BJ (cell line): ENCODE measurements at places on chromosomes 5 and 9. TPM values are rescaled to one million over a fixed set of nuclear protein-coding genes. Genes with fewer than 3 reads are reported as not detected.

GRCh38 chr9:110671849-110672248 lies 3.3 kb downstream of the MUSK start:
- DNase-seq = no peak

DNA sequence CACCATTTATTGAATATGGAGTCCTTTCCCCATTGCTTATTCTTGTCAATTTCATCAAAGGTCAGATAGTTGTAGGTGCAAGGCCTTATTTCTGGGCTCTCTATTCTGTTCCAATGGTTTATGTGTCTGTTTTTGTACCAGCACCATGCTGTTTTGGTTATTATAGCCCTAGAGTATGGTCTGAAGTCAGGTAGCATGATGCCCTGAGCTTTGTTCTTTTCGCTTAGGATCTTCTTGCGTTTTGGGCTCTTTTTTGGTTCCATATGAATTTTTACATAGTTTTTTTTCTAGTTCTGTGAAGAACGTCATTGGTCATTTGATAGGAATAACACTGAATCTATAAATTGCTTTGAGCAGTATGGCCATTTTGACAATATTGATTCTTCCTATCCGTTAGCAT lies 40.2 kb upstream of the IFNE start:
- DNase-seq = no peak

DNA sequence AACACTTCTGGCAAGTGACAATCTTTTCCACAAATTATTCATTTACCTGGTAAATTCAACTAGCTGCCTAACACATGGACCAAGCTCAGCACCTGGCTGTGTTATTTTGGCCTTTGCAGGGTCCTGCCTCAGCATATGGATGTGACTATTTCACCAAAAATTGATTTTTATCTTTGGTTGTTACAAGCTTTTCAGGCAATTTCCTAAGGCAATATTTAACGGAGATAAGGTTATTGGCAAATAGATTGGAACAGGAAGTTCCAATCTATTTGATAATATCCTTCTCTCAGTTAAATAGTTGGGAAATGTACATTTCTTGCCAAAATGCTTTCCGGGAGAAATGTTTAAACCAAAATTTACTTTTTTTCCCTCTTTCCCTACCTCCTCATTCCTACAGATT lies 415.2 kb upstream of the SMARCA2 start:
- no peak for DNase-seq

DNA sequence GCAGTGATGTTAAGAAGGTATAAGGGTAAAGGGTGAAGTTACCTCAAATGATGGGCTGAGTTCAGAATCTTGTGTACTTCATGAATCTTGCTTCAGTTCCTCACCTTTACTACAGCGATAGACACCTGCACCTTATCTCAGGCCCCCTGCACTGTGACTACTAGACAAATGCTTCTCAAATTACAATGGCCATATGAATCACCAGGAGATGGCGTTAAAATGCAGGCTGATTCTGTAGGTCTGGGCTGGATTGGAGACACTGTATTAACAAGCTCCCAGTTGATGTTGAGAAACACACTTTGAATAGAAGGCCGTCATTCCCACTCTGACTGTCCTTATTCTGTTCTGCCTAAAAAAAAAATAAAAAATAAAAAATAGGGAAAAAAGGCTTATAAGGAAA lies 29.8 kb downstream of the TARS1 start:
- no peak for DNase-seq

The QRFP gene
- not detected in 2 replicates for polyA plus RNA-seq

GRCh38 chr5:93342563-93343061 lies 238.4 kb downstream of the NR2F1-AS1 start:
- DNase-seq = no peak

The TAF11L10 gene
- polyA plus RNA-seq = not detected in 2 replicates

DNA sequence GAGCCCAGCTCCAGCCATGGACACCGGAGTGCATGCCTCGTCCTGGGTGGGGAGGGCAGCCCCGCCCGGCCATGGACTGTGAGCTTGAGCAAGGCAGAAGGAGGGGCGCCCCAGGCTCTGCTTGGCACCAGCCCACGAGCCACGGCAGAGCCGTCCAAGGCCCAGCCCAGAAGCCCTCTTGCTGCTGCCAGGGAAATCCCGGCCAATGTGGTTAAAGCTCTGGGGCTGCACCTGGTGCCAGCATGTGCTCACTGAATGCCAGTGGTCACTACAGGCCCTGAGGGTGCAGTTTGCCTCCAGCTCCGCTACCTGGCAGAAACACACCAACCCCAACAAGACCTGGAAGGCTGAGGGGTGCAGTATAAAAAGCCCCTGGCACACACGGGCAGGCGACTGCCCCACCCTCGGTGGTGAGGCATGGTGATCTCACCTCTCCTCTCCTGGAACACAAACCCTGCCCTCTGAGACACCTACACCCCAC lies 11.8 kb downstream of the BRD3 start:
- peak; percentile 58 for DNase-seq

DNA sequence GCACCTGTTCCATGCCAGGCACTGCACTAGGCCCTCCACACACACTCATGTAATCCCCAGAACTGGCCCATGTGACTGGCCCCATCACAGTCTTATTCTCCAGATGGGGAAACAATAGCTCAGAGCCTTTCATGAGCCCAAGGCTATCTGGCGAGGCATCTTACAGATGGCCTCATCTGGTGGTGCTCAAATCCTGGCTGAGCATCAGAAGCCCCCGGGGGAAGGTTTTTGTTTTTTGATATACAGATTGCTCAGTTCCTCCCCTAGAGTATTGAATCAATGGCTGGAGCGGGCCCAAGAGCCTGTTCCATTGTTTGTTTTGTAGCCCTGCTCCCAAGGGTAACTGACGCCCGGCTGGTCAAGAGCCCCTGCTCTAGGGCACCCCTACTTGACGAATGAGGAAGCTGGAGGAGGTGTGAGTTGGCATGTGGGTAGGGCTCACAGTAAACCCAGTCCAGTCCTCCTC lies 145.3 kb upstream of the RAPGEF1 start:
- no peak for DNase-seq
